Stimulated activated CD8-positive, alpha-beta memory T cell treated with anti-CD3 and anti-CD28 coated beads, Interleukin-4, amount 100 ng/mL, for 4 hours (primary cell): ENCODE measurements at places on chromosomes 6 and 20.

DNA sequence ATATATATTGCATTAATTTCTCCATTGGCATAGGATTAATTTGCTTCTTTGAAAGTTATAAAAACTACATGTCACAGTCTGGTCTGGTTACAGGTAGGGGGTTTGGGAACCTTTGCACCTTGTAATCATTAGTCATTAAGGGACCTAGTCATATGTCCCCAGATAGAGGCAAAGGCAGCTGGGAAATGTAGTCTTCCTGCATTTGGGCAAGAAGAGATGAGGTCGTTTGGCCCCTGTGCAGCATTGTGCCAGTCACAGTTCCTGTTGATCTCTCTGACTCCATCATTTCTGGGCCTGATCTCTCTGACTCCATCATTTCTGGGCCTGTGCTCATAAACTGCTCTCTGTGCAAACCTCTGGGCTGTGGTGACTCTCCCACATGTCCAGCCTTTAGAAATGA, 73.2 kb downstream of the BCKDHB start:
- no peak for DNase-seq

DNA sequence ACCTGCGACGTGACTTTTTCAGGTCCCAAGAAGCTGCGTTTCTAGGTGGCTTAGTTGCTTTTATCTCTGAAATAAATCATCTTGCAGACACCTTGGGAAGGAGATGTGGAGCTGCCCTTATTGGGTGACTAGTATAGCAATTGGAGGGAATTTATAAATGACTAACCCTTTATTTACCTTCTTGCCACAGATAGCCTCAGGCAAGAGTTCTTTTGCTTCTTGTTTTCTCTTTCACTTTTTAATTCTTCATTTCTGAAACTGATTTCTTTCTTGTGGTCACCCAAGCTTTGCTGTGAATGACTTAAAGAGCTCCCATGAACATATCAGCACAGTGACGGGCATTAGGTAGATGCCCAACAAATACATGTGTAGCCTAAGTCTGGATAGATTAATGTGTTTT, 3.0 kb downstream of the ADGRF4 start:
- no peak for DNase-seq

GRCh38 chr20:39960522-39961428, 728.3 kb downstream of the MAFB start:
- DNase-seq = no peak

DNA sequence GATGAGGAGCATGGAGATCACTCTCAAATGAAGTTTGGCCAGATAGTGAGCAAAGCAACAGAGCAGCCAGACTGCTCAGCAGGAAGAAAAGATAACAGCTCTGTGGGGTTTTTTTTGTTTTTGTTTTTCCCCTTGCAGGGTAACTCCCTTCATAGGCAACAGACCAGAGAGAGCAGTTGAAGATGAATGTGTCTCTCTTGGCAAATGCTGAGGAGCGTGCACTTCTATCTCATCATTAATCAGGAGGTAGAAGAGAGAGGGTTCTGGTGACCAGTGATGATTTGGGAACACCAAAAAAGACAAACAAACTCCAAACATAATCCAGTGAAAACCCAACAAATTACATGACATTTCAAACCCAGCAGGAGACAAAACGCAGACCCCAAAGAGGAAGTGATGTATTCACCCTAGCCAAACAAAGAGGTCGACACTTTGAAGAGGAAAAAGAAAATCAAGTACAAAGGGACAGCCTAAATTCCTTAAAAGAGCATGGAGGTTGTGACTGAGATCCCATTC, 66.2 kb upstream of the RREB1 start:
- DNase-seq = no peak

GRCh38 chr6:49662892-49663261, 26.2 kb upstream of the RHAG start:
- DNase-seq = no peak

DNA sequence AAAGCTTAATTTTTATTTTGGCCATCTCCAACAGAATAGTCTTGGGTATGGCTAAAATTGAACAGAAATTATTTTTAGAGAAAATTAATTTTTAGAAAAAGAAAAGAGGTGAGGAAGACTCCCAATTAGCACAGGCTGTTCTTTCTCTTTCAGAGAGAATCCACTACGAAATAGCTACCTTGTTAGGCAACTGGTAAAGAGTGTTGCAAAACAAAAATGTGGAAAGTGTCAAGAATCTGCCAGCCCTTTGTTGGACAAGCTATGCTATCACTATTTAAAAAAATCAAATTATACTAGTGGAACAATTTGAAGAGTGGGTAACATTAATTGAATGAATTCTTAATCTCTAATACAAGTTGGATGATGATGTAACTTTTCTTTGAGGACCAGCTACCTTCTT, 19.2 kb upstream of the ZSCAN9 start:
- no peak for DNase-seq

DNA sequence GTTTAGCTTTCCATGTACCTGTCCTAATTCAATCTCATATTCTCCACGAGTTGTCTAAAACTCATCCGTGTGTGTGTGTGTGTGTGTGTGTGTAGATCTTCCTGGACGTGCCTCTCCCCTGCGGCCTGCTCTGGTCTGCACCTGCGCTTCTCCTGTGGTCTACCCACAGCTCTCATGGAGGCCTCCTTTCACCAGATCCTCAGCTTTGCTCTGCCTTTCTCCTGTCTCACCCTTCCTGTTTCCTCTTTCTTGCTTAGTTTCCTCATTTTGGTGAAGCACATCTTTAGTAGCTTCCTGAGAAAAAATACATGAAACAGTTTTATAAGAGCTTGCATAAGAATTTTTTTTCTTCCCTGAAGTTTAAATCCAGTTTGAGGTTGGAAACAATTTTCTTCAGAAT, 18.1 kb downstream of the SLX4IP start:
- DNase-seq = no peak

- no peak for DNase-seq
Observed at GRCh38 chr20:9923648-9924047, 84.8 kb upstream of the PAK5 start.

DNA sequence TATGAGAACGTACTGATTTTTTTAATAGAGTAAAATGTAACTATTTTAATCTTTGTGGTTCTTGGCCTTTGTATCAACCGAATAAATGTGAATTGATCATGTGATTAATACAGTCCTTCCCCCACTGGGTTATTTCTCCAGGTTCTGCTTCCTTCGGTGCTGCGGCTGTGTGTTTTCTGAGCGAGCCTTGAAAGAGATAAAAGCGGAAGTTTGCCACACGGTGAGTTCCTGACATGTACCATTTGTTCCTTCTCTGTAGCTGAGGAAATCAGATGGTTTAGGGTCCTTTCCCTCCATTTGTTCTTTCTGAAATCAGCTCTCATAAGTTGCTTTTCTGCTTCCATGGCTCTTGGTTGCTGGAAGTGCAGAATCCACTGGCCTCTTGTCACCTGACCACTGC, 15.5 kb downstream of the RTF2 start:
- DNase-seq = no peak

DNA sequence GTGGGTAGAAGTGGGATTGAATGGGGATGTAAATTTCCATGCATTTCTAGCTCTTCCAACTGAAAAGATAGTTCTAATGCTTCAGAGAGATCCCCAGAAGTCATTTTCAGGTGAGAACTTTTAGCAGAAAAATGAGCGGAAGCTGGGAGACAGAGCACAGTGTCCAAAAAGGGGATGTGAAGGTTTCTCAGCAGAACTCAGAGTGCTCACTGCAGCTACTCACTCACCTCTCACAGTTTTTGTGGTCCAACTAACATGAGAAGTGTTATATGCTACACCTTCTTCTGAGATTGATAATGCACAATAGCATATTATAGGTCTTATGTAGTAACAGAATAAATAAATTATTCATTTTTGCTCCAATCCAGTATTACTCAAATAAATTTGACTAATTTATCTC, 519.2 kb upstream of the HS3ST5 start:
- no peak for DNase-seq

GRCh38 chr6:102075539-102075938, 682.0 kb downstream of the GRIK2 start:
- no peak for DNase-seq

GRCh38 chr6:24768361-24768760, 6.4 kb upstream of the GMNN start:
- no peak for DNase-seq

DNA sequence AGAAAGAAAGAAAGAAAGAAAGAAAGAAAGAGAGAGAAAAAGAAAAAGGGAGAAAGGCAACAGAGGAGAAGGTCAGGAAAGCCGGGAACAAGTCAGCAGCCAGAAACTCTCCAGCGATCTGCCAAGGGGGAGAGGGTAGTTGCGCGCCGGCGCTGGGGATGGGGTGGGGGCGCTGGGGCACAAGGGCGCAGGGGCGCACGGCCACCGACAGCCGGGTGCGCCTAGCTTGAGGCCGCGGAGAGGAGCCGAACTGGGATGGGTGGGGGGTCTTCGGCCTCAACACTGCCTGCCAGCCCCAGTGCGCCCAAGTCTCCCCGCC, 533 bp upstream of the RSPO3 start:
- DNase-seq = no peak

GRCh38 chr6:157823528-157824370, 703 bp downstream of the SNX9 start:
- DNase-seq = peak; percentile 47
